ENCODE measurements at places on chromosomes 4 and X.

DNA sequence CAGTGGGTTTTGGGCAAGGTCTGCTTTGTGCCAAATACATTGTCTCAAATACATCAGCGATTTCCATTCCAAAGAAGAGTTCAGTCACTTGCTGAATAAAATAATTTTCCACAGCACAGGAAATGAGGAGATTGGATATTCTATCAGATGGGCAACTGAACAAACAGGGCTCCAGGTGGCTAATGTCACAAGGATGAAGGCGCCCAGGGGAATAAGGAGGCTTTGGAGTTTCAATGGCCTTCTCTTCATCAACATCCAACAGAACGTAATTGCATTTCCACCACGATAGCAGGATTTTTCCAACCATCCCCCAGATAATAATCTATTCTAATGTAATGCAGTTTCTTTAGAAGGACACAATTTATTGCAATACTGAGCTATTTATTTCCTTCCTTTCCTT is 104.7 kb upstream of the KLHL13 start:
- no peak for DNase-seq

DNA sequence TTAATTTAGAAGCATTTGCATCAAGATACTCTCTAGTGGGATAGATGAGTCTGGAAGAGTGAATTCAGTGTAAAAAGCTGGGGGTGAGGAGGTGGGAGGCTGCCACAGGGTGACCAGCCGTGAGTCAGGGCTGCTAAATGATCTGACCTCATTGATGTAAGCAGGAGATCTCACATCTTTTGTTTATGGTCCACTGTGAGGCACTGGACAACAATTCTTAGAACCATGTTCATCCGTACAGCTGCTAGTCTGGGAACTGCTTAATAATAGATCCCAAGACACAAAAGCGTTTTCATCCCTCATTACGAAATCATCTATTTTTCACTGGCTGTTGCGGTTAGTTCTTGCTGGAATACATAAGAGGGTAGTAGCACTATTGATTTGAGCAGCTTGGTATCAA is 14.1 kb downstream of the KLF3 start:
- peak; percentile 59 for DNase-seq

GRCh38 chrX:47224266-47224895 is 5.9 kb downstream of the CDK16 start:
- DNase-seq = no peak

DNA sequence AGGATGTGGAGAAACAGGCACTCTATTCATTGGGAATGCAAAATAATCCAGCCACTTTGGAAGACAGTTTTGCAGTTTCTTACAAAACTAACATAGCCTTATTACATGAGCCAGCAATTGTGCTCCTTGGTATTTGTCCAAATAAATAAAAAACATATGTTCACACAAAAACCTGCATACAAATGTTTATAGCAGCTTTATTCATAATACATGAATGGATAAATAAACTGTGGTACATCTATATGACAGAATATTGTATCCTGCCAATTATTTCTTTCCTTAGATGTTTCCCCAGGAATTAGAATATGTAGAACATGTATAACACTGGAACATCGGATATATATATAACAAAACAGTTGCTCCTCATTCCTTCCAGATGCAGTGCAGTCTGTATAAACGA is 57.7 kb upstream of the VEGFC start:
- DNase-seq = no peak

DNA sequence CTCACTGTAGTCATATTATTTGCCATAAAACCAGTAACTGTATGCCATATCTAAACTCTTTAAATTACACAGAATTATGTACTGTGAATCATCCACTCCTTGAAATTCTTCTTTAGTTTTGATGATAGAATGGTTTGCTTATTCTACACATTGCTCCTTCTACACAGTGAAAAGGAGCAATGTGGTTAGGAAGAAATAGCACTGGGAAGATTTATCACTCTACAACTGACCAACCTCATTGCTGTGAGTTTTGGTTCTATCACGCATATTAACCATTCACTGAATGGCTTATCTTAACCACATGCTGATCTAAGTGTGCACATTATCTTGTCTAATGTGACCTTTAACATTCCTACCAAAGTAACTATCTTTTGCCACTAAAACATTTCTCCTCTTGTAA is 415.7 kb upstream of the NDST4 start:
- DNase-seq = no peak

DNA sequence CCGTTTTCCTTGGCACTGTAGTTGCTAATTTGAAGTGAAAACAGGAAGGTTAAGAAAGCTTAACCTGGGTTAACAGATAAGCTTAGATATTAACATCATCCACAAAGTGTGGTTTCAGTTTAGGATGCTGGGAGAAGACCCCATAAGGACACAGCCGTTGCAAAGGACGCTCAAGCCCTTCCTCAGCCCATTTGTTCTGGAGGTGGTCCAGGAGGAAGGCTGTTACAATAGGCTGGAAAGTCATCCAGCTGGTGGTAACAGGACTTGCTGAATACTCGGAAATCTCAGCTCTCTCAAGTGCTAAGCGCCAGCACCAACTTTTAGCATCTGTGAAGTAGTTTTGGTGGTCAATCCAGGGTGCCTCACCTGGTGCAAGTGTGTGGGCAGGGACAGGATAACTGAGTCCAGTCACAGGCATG is 14.2 kb downstream of the CHST7 start:
- peak; percentile 28 for DNase-seq

DNA sequence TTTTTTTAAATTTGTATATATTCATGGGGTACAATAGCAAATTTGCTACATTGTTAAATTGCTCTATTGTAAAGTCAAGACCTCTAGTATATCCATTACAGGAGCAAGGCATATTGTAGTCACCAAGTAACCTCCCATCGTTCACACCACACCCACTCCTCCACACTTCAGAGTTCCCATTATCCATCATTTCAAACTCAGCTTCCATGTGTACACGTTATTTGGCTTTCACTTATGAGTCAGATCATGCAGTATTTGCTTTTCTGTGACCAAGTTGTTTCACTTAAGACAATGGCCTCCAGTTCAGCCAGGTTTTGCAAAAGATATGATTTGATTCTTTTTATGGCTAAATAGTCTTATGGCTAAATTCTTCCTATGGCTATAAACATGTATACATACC is 2614.2 kb downstream of the PCDH7 start:
- no peak for DNase-seq

GRCh38 chr4:53598483-53598882 is 7.2 kb upstream of the LNX1 start:
- no peak for DNase-seq

DNA sequence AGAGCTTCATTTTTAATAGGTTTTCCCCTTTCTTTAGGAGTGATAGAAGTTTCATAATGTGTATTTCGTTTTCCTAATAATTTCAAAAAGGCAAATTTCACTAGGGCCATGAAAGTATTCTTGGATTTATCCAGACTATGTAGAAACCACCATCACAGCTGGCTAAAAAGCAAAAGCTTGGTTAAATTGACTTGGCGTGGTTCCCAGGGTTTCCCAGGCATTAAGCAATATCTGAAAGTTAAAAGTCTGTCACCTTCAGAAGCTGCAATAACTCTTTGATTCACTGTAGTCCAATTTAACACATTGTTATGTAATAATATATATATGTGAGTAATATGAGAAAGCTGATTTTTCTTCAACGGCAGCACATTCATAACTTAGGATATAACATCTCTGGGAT is 38.3 kb downstream of the NDNF start:
- no peak for DNase-seq

GRCh38 chr4:136032391-136032790 is 1499.9 kb downstream of the PCDH18 start:
- no peak for DNase-seq

DNA sequence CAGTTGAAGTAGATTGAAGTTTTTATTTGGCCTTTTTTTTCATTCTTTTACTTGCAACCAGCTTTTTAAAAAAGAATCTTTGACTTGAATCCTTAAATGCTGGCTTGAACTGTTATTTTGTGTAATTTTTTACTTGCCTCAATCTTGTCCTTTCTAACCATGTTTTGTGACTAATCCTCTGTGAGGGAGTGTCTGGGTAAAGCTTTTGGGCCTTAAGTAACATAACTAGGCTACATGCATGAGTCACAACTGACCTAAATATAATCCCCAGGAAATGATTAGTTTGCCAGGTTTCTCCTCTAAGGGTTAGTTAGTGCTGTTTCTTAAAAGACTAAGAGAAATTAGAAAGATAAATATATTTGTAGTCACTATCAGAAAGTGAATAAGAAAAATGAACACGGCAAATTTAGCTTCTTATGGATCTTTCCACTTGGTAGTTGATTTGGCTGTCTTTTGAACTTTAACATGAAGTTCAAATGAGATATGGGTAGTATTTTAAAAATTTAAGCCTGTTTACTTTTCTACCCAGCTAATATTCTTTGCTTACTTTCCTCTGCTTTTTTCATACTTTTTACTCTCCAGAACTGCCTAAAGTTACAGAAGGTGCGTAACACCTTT is 13.0 kb downstream of the EXOC1 start:
- peak; percentile 31 for DNase-seq

DNA sequence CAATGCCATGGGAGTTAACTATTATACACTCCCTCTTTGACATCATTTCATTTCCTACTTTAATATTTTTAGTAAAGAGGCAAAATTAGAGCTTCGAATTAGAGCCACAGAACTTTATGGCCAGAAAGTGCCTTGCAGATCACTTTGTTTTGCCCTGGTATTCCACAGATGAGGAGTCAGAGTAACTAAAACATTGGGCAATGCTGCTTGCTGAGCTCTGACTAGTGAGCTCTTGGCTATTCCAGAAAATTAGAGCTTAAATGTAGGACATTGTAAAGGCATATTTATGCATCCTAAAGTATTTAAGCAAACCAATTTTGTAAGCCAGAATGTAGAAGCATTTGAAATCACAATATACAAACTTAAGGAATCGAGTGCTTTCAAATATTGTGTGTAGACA is 6.3 kb upstream of the ZNF827 start:
- no peak for DNase-seq

GRCh38 chr4:98568941-98569663 is 89.3 kb downstream of the TSPAN5 start:
- no peak for DNase-seq

DNA sequence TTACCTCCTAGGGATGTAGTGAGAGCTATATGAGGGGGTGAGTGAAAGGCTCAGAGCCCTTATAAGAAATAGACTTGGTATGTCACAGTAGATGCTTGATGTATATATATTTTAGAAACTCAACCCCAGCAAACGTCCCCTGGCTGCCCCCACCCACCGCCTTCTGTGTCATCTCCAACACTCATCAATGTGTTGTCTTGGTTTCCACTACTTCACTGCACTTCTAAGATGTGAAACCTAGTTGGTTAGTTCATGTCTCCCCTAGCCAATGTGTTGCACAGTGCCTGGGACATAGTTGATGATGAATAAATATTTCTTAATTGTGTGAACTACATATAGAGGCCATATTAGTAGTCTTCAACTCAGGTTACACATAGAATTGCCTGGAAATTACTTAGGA is 4.4 kb downstream of the FGFBP2 start:
- no peak for DNase-seq

DNA sequence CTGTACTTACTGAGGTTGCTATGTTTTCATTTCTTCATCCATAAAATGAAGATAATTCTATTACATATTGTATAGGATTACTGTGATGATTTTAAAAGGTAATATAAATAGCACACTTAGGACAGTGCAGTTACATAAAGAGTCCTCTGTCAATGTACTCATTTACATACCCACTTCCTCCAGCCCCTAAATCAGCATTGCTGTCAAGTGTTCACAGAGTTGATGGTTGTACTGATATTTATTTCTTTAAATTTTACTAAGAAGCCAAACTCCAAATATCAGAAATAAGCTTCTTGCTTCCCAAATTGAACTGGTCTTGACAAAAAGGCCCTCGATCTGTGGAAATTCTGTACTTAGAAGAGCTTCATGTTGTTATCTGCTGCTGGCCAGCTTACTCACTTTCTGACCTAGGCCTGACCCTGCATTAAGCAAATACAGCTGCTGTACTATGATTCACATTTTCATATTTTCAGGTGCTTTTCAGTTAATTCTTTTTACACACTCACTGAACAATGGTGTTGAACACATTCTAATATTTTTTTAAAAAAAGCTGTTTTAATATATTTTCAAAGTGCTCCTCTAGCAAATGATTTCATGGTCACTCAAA is 259.6 kb downstream of the UNC5C start:
- DNase-seq = no peak

GRCh38 chrX:8864161-8864560 is 63.0 kb upstream of the FAM9A start:
- no peak for DNase-seq

GRCh38 chr4:169658975-169659715 is 38.8 kb downstream of the CLCN3 start:
- DNase-seq = peak; percentile 2

DNA sequence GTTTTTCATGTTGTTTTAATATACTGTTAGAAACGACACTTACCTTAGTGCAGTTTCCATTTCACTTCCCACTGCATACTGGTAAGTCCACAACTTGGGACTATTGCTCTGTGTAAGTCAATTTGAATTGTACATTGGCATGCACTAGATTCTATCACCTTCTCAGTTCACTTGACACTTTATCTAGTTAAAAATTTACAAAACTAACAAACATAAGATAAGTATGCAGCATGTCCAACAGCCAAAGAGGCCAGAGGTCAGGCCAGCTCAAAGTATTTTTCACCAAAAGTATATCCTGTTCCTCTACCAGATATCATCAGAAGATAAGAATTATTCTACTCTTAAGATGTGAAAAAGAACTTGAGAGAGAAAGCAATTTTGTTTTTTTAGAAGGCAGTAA is 75.9 kb downstream of the QRFPR start:
- DNase-seq = no peak

DNA sequence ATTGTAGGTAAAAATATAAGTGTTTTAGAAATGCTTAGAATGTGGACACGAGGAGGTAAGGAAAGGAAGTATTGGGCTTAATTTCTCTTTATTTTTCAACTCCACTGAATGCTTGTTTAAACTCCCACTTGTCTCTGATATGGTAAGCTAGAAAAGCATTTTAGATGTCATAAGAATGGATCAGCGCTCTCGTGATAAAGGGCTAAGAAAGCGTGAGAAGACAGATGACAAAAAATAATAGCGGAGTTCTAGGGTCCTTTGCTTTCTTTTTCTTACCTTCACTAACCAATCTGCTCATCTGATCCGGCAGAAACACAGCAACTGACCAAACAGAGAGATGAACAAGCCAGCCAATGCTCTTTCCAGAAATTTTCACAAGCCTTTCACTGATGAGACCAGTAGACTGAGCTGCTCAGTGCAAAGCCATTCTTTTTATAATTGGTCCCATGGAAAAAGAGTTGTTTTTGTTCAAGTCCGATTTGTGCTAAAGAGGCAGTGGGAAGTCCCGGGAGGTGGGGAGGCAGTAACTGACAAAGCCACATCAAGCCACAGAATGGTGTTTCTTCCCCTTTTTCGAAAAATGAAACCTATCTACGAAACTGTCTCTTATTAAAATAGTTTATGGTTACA is at the start of gene TASL:
Gene TASL (minus strand): TSS at position 405 of the 630 bp plus-strand sequence. CDS start 17,411 bp downstream, outside the sequence.
- no peak for DNase-seq

- peak; percentile 44 for DNase-seq
Observed at GRCh38 chrX:15404401-15405096, 20.3 kb upstream of the VEGFD start.

DNA sequence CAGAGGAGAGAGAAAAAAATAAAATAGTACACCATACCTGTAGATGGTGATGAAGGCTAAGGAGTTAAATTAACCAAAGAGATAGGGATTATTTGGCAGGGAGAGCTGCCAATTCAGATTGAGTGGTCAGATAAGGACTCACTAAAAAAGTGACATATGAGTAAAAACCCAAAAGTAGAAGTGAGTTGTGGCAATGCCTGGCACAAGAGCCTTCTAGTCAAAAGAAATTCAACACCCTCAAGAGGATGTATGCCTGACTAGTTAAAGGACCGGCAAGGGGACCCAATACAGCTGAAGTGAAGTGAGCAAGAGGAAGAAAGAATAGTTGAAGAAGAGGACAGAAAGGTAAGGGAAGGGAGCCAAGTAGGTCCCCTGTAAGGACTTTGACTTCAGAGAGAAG is 34.9 kb downstream of the ELF2 start:
- no peak for DNase-seq

Measured in muscle of arm (tissue), 14 donors.